ENCODE measurements at places on chromosomes 5 and 9. TPM values are rescaled to one million over a fixed set of nuclear protein-coding genes. Genes with fewer than 3 reads are reported as not detected.

IL5 gene
- total RNA-seq = not detected

WDR38 gene
- not detected for total RNA-seq

C7 gene
- total RNA-seq = not detected

COL5A1 gene
- 37.9 TPM for total RNA-seq

PDLIM7 gene
- 82.0 TPM for total RNA-seq

IQGAP2 gene
- 1.2 TPM for total RNA-seq

ZNF169 gene
- total RNA-seq = 1.5 TPM

FBLL1 gene
- total RNA-seq = not detected

PCA3 gene
- not detected for total RNA-seq

LECT2 gene
- total RNA-seq = not detected

PCDHA9 gene
- not detected for total RNA-seq

ZNF367 gene
- total RNA-seq = 7.1 TPM

TTC23L gene
- total RNA-seq = 0.28 TPM

NEUROG1 gene
- not detected for total RNA-seq

RGS3 gene
- total RNA-seq = 26.8 TPM

TNFAIP8 gene
- total RNA-seq = 34.9 TPM

GKAP1 gene
- total RNA-seq = 7.0 TPM

NR5A1 gene
- 0.05 TPM for total RNA-seq

FAM151B gene
- 2.1 TPM for total RNA-seq

SPEF2 gene
- 1.3 TPM for total RNA-seq

ESM1 gene
- total RNA-seq = not detected

SPINK7 gene
- not detected for total RNA-seq

LCN1 gene
- total RNA-seq = not detected

SURF2 gene
- total RNA-seq = 41.1 TPM

SYK gene
- total RNA-seq = 0.01 TPM
